ENCODE measurements at places on chromosomes 6 and 20.

GRCh38 chr20:40868551-40869217 is 159.9 kb upstream of the TOP1 start:
- DNase-seq, result no peak

GRCh38 chr20:44075950-44076232 is 111.1 kb downstream of the JPH2 start:
- DNase-seq, result no peak

DNA sequence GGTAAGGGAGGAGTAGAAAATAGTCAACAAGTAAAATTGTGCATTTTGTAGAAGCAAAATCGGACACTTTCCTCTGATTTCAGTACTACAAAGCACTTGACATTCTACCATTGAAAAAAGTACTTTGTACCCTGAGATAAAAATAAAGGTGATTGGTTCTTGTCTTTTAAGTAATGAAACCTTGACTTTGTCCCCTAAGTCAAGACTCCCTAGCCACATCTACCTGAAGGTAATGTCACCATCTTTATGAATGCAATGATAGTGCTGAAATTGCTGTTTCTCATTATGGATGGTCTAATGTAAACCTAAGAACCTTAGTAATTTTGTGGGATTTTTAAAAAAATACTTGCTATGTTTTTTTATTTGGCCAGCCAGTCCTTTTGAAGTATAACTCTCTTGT is 2.4 kb upstream of the MAN1A1 start:
- no peak for DNase-seq

GRCh38 chr6:92023410-92023966 is 1395.9 kb downstream of the EPHA7 start:
- DNase-seq, result no peak

GRCh38 chr6:16450285-16450684 is 211.9 kb downstream of the GMPR start:
- DNase-seq, result no peak

DNA sequence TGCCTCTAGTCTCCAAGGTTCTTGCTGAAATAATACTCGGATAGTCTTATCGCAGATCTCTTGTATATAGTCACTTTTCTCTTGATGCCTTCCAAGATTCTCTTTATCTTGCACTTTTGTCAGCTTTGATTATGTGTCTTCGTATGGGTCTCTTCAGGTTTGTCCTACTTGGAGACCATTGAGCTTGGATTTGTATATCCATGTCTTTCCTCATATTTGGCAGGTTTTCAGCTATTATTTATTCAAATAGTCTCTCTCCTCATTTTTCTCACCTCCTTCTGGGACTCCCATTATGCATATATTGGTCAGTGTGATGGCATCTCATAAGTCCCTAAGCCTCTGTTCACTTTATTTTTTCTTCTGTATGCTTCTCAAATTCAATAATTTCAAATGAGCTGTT is 23.0 kb downstream of the ECI2 start:
- DNase-seq, result no peak

DNA sequence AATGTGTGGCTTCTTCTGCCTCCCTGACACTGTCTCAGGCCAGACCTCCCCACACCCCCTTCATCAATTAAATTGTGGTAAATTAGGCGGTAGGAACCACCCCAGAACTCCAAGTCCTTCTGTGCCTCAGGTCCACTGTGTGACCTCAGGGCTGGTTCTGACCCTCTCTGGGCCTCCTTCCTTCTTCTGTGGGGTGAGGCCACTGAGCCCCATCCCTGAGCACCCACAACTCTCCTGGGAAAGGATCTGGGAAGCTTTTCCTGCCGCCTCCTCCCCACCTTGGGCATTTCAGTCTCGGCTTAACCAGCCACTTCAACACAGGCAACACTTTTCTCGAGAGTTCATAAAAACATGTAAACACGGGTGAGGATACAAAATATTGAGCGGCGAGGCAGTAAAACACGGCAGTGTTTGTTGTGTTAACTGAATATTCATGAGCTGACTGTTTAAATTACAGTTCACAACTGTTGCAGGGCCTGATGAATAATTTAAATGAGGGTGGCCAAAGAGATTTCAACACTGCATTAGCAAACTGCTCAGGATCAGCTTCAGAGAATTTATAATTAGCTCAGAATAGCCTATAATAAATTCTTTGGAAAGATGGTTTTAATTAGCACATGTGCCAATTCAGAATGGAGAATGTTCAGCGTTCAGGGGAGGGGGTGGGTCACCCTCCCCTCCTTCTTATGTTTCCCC is 112.1 kb downstream of the TOX2 start:
- DNase-seq, result no peak

- no peak for DNase-seq
These were observed 17.1 kb upstream of the SNTA1 start for GRCh38 chr20:33460711-33461110.

Measured in NCI-H1092 (cell line).